ENCODE measurements at places on chromosomes 3 and 15.

- no peak for DNase-seq
Observed at GRCh38 chr3:171390051-171390941, 69.9 kb downstream of the TNIK start.

DNA sequence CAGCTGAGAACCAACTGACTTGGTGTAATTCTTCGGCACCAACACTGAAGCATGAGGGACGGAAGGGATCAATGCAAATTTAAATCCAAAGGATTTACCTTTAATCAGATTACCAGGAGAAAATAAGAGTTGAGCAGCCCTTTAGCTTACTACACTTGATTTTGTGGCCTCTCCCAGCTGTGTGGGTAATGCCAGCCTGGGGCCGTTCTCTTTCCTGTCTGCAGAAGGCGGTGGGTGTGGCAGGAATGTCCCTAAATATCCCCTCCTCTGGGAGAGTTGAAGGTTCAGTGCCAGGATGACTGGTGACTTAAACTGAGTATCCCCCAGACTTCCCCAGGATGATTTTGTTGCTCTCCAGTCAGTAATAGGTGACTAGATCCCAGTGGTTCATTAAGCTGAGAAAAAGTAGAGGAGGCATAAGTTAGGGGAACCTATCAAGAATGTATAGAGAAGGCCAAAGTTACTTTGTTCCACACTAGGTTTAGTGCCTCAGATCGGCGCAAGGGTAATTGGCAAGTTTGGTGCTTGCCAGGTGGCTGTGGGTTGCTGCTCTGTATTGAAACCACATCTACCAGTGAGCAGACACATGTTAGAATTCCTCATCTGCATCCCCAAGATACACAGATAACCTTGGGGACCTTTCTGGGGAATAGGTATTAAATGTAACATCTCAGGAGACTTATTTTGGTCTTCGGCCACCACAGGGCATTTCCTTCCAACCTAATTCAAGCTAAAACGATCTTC, 23.1 kb downstream of the MAPKBP1 start:
- DNase-seq = no peak

DNA sequence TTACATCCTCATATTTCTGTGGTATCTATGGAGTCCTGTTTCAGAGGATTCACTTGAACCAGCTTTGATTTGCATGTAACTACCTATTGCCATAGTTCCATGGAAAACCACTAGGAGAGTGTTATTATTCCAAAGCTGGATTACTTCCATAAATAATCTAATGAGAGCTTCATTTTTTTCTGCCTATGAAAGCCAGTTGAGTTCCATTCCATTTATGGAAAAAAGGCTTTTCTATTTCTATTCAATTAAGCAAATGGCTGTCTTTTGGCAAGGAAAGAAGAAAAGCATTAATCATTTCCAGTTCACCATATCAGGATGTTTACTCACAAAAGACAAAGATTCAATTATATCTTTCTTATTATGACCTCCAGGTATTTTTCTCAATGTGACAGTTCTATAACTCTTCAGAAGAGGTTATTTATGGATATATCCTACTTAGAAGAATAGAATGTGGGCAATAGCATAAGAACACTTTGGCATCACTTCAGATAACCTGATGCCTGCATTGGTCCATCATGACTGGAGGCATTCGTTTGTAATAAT, 259.9 kb upstream of the ZPLD1 start:
- DNase-seq = no peak

- peak; percentile 53 for DNase-seq
Observed at GRCh38 chr3:57706462-57706861, 13.6 kb upstream of the DENND6A start.

- no peak for DNase-seq
Observed at GRCh38 chr3:71011565-71012287, 571.8 kb downstream of the FOXP1 start.

GRCh38 chr15:83682476-83683088, 28.7 kb downstream of the ADAMTSL3 start:
- DNase-seq = no peak

GRCh38 chr3:98797905-98798304, 34.8 kb downstream of the ST3GAL6 start:
- no peak for DNase-seq

DNA sequence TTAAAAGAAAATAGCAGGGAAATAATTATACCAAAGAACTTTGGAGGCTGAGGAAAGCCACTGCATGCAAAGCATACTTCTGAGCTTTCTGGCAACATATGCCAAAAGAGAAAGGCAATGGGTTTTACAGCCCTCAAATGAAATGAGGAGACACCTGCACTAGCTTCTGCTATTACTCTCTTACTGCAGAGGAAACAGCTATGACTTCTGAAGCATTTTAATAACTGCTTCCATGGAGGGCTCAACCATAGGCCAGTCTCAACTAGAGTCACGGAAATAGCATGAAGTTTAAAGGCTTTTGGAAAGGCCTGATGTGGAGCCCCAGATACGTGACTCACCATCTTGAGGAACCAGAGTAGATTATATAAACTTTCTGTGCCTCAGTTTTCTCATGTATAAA, 114.8 kb downstream of the OXNAD1 start:
- no peak for DNase-seq

DNA sequence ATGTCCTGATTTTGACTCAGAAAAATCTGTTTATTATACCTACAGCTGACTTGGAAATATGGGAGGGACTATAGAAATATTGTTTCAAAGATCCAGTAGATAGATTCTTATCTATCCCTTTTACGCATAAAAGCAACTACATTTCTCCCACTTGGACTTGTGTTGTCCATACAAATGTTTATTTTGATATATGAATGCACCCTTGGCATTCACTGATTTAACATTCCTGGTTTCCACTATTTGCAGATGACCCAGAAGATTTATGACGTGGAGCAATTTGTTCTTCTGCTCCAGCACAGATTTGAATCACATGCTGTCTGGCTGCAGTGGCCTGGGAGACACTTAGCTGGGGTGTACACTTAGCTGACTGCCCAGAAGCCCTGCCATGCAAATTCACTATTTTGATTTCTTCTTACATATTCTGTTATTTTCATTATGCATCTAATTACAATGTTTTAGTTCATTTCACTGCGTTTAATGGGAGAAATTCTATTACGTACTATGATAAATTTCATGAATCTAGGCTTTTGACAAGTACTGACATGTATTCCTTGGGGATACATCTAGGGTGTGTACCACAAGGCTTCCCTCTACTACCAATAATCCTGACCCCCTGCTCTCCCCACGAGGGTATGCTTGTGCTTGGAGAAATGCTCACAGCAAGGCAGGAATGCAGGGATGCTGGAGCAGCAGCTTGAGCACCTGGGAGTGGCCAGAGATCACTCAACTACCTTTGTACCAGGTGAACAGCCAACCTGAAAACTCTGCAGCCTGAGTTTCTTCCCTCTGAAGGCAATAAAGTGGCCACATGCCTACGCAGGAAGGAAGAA, 223.6 kb upstream of the TBL1XR1 start:
- DNase-seq = peak; percentile 52

DNA sequence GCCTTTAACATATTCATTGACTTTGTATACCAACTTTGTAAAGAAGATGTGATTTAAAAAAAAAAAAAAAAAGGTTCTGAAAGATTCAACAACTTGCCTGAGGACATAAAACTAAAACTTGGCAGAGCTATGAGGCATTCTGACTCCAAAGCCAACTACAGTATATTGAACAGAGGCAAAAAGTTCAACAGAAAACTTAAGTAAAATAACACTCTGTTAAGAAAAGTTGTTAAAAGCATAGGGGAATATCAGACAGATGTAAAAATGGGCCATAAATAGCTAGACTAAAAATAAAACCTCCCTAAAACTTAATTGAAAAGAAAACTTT, 23.4 kb downstream of the GOLIM4 start:
- DNase-seq = peak; percentile 26

GRCh38 chr3:107110596-107111305, 266.5 kb upstream of the CCDC54 start:
- no peak for DNase-seq

GRCh38 chr15:95249524-95249923, 1018.2 kb downstream of the MCTP2 start:
- DNase-seq = peak; percentile 3

- DNase-seq = no peak
Observed at GRCh38 chr3:27025718-27026117, 343.5 kb downstream of the NEK10 start.

- no peak for DNase-seq
Observed at GRCh38 chr3:46926871-46927717, 49.5 kb downstream of the CCDC12 start.

GRCh38 chr15:90225047-90225446, 8.7 kb downstream of the CIB1 start:
- DNase-seq = no peak

DNA sequence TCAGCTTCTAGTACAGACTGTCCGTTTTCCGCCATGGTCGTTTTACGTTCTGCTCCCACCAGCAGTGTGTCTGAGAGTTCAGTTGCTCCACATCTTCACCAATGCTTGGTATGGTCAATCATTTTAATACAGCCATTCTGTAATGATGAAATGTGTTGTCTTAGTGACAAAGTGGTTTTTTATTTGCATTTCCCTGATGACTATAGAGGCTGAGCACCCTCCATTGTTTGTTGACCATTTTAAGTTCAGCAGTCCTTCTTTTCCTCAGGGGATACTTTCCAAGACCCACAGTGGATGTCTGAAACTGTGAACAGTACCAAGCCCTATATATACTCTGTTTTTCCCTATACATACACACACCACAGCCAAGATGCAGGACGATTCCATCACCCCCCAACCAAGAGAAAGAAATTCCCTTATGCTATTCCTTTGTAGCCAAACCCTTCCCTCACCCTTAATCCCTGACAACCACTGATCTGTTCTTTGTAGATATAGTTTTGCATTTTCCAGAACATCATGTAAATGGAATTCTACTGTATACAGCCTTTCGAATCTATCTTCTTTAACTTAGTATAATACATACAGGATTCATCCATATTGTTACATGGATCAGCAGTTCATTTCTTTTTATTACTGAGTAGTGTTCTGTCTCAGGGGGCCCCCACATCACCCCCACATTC, 55.9 kb downstream of the C3orf20 start:
- DNase-seq = no peak

DNA sequence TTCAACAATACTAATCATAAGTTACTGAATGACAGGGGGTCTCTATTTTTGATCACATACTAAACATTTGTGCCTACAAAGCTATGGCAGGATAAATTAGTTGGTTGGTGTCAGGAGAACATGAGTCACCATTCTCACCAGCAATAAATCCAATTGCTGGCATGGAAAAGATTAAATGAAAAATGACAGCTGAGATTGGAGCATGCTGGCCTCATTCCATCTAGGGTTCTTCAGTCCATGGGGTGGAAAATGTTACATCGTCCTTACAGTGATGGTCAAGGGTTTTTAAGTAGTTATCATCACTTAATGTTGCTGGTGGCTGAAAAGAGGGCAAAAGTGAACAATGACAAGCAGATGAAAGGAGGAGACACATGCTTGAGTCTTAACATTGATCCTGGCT, 180.1 kb upstream of the BCL6 start:
- no peak for DNase-seq

GRCh38 chr3:46869440-46869839, 6.2 kb upstream of the MYL3 start:
- no peak for DNase-seq

- peak; percentile 59 for DNase-seq
Observed at GRCh38 chr3:171936191-171936841, 93.2 kb downstream of the TMEM212 start.

- no peak for DNase-seq
Observed at GRCh38 chr15:86852741-86853140, 773.1 kb downstream of the AGBL1 start.

DNA sequence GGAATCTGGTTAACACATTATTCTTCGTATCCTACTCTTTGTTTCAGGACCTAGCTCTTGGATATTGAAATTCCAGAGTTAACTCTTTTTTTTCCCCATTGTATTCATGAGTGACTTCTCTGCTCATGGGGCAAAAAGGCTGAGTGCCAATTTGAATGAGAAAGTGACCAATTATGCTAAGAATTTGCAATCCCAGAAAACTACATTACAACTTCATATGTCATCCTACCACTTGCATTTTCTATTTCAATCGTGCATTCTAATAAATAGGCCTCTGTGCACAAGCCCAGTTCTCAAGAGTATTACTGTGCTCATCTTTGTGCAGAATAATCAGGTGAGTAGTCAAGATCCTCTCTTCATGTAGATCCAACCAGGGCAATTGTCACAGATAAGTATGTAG, 537.8 kb downstream of the OTOL1 start:
- no peak for DNase-seq

DNA sequence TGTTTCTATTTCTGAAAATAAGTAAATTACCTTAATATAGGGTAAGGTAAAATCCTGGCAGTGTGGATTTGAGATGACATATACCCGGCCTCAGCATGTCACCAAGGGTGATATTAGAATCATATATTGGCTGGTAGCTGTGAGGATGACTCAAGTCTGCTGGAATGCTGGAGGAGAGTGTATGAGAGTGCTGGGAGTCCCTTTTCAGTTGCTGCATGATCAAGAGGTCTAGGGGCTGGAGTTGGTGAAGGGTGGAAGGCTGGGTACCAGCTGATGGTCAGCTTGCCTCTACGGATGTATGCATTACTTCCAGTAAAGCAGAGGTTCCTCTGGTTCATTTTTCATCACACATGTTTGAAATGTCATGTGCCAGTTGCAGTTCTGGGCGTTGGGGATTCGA, 40.6 kb downstream of the SLC25A26 start:
- DNase-seq = no peak

GRCh38 chr3:72318504-72319193, 529.6 kb downstream of the SHQ1 start:
- DNase-seq = no peak

DNA sequence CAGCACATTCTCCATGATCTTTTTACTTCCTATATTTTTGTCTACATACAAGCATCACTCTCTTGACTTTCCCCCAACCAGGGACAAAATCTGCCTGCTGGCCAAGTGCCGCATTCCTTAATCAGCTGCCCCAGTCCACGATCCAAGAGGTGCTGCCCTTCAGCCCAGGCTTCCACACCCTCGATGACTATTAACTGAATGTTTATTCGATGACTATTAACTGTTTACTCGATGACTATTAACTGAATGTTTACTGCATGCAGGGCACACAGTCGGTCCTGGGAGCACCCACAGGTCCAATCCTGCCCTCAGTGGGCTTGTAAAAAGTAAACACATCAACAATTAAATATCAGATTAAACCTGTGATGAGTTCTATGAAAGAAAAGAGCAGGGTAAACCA, 256.9 kb downstream of the ARRDC4 start:
- no peak for DNase-seq

GRCh38 chr3:121529308-121529707, 16.5 kb downstream of the POLQ start:
- DNase-seq = peak; percentile 13

- DNase-seq = no peak
Observed at GRCh38 chr15:76803049-76803571, 102.0 kb downstream of the SCAPER start.
